RWPE1 (cell line): ENCODE measurements at places on chromosomes 7 and 10.

- peak; percentile 3 for DNase-seq
Observed at GRCh38 chr10:62268027-62268398, 631 bp downstream of the RTKN2 start.

DNA sequence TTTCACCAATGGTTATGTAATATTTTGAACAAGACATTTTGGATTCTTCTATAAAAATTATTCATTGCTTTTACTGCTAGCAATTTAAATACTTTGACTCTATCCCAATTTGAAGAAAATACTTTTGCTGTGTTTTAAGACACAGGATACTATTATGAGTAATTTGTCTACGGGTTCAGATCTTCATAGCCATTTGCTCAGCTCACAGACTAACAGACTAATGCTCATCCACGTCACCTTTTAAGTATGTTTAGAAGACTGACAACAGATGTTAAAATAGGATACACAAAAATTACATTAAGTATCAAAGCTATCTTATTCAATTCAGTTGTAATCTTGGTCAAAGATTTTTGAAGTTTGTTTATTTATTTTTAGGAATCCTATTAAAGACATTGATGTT lies 251.3 kb upstream of the CHRM2 start:
- no peak for DNase-seq

- no peak for DNase-seq
Observed at GRCh38 chr10:51770709-51771108, 71.3 kb upstream of the CSTF2T start.

DNA sequence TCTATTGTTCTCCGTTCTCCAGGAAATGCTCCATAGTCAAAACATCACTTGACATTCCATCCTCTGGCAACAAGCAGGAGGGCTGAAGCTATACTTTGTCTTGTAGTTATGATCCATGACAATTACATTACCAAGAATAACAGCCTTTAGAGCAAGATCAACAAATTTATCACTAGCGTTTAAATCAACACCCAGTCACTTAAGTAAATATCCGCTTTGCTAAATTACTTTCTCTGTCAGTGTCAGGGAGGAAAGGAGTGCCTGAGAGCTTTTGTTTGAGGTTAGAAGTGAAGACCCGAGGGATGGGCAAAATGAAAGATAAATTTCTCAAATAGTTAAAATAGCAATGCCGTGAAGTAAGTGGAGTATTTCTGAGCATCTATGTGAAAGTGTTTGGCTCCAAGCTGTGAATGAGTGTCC lies 236.1 kb upstream of the BMPER start:
- no peak for DNase-seq

DNA sequence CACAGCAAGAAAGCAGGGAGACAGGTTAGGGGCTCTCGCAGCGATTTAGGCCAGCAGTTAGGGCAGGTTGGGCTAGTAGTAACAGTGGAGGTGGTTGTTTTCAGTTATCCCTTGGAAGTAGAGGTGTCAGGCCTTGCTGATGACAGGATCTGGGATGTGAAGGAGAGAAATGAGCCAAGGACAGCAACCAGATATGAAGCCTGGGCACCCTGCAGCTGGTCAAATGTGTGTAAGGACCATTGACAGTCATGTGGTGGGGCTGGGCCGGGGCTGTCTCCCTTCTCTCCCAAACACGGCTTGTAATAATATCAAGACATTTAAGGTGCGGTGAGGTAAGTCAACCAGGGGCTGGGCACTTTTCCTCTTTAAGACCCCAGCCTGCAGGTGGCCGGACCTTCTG lies 112.5 kb upstream of the IGFBP3 start:
- no peak for DNase-seq

DNA sequence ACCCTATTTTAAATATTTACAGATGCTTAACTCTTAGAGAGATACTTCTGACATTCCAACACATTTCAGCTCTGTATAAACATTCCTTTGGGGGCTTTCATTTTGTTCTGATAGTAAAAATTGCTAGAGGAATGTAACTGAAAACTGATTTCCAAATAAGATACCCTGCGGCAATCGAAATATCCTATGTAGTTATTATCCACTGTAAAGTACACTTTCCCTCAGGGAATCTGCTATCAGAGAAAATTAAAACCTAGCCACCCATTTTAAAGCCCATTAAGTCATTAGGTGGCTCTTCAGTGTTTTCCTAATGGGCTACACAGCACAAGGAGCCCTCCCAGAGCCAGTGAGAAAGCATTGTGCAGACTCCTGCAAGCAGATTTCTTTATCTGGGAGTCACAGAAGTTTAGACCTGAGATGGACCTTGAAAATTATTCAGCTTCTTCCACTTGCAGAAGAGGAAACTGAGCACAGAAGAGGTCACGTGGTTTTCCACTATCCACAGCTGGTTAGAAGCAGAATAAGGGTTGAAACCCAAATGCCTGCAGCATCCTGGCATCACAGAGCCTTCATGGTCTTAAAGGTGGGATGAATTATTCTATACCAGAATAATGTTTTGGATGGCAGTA lies 12.6 kb upstream of the CPVL start:
- no peak for DNase-seq

- no peak for DNase-seq
Observed at GRCh38 chr7:107113866-107114265, 54.9 kb upstream of the HBP1 start.

DNA sequence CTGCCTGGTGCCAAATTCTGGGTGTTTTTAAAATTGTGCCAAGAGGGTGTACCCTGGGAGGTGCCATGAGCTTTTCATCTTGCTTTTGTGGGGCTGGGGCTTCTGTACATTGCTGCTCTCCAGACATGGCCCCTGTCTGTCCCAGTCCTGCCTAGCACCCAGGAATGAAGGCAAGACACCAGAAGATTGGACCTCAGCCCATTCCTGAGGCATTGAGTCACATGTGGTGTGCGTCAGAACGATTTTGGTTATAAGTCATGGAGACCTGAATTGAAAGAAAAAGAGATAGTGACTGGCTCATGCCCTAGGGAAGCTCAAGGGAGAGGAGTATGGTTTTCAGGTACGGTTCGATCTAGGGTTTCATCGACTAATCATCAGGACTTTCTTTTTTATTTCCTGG lies 493.2 kb downstream of the TYW1 start:
- DNase-seq: no peak

GRCh38 chr7:112067632-112068540 lies 138.3 kb downstream of the DOCK4 start:
- DNase-seq: no peak

- DNase-seq: no peak
Observed at GRCh38 chr10:125738206-125738605, 18.7 kb downstream of the EDRF1 start.

DNA sequence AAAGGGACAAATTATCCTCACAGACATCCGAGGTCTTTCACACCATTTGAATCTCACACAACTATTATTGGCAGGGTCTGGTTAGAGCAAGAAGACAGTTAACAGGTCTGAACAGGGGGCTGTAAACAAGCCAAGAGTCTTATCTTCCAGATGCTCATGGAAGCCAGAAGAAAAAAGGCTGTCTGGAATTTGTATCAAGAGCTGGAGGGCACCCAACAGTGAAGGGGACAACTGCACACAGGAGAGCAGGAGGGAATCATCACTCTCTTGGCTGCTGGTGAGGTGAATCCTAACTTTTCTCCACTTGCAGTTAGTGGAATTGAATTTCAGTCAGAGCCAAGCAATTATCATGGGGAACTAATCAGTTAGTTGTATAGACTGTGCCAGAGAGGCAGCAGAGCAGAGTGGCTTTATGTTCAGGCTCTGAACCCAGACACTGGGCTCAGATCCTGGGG lies 880.2 kb upstream of the AUTS2 start:
- no peak for DNase-seq

GRCh38 chr10:50885097-50885859 lies at the start of gene A1CF:
A1CF (minus strand) TSS chr10:50885627; CDS start chr10:50859940, 25,687 bp downstream.
- no peak for DNase-seq

DNA sequence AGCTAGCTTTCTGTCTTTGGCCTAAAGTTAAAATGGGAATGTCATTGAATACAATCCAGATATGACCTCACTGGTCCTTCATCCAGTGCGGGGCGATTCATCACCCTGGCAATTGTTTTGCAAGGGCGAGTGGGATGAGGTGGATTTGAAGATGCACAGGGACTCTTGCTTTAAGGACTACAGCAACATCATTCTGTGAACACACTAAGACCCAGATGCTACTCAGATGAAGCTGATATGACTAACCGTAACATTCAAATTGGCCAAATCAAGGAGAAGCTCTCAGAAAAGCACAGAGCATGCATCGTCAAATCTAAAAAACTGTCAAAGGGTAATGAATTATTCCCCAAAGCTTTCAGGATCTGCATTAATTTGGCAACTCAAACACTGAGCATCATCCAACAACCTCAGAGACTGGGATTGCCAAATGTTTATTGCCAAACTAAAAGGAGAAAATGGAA lies 12.8 kb downstream of the CPA1 start:
- no peak for DNase-seq

- DNase-seq: no peak
Observed at GRCh38 chr7:2033586-2034135, 199.1 kb downstream of the MAD1L1 start.

- no peak for DNase-seq
Observed at GRCh38 chr10:43899224-43899959, 250.7 kb upstream of the ZNF32 start.

- DNase-seq: no peak
Observed at GRCh38 chr7:44281811-44282600, 43.4 kb downstream of the CAMK2B start.

DNA sequence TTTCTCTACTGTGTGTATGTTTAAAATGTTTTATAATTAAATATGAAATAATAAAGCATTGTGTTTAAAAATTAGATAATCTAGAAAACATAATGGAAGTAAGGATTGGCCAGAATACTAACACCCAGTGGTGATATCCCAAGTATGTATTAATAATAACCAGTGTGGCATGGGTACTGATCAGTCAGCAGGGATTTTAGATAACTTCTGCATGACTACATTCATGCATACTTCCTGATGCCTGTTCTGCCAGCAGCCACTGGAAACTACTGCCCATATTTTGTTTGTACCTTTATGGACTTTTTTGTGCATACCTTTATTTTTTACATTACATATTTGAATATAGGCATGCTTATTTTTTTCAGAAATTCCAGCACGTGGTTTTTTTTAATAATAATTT lies 156.6 kb upstream of the TMEM196 start:
- no peak for DNase-seq

DNA sequence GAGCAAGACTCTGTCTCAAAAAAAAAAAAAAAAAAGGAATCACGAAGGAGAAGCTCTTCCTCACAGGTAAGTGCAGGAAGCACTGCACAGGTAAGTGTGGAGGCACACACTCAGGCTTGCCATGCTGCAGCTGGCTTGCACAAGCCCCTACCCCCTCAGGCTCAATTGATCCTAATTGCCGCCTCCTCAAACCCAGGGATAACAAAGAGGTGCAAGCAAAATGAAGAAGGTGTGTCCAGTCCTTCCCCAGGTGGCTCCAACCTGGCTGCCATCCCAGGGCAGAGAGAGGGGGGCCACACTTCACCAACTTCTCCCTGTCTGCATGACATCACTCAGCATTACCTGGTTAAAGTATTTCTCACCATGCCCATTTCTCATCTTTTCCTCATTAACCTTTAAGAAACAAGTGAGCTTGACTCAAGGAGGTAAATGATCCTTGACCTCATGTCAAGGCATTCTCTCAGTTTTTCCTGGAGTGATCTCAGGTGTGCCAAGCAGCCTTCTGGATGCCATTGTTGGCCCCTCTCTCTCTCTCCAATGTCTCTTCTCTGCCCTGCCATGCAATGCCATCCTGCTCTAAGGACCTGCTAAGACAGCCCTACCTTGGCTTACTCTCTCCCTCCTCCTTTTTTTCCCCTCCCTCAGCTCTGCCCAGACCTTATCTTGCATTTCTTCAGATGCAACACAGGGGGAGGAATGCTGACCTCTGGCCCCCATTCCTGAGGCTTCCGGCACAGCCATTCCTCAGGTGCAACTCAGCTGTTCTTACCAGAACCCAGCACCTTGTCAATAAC lies 13.0 kb upstream of the TRPV6 start:
- DNase-seq: no peak

- DNase-seq: no peak
Observed at GRCh38 chr10:126481181-126481580, 92.9 kb upstream of the ADAM12 start.

- no peak for DNase-seq
Observed at GRCh38 chr10:92486637-92487036, 87.3 kb downstream of the IDE start.

DNA sequence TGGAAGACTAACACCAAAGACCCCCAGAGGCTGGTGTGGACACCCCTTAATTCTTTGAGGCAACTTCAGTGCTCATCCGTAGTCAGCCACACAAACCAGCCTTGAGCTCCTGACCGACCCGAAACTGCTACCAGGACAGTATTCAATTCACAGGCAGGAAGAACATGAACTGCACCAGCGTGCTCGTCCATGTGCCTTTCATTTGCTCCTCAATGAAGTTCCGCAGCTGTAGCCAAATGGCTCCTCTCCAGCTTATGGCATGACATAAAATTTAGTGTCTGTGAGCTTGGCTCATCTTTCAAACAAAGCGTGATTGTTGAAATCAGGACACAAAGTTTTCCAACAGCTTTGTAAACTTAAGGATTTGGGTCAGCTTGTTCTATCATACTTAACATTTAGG lies 144.1 kb upstream of the FAM171A1 start:
- no peak for DNase-seq

DNA sequence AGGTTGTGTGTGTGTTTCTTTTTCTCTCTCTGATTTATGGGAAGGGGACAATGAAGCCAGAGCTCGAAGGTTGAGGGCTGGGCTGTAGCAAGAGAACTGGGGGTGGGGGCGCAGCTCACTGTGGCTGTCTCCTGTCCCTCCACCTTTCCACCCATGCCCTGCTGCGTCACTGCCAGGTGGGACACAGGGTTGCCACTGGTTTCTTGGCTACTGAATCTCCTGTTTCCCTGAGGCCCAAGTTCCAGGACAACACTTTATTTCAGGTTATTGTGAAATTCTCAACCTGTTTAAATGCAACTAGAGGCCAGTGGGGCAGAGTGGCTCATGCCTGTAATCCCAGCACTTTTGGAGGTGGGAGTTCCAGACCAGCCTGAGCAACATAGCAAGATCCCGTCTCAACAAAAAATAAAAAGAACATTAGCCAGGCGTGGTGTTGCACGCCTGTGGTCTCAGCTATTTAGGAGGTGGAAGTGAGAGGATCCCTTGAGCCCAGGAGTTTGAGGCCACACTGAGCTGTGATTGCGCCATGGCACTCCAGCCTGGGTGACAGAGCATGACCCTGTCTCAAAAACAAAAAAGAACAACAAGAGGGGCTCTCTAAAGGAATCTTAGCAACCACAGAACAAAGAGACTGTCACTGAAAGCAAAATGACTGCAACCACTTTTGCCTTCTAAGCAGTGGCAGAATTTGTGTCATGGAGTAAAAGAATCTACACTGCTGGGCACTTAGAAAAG lies 22.6 kb downstream of the TBATA start:
- no peak for DNase-seq
